ENCODE measurements at places on chromosomes 13 and 19. TPM values are rescaled to one million over a fixed set of nuclear protein-coding genes. Genes with fewer than 3 reads are reported as not detected.

DNA sequence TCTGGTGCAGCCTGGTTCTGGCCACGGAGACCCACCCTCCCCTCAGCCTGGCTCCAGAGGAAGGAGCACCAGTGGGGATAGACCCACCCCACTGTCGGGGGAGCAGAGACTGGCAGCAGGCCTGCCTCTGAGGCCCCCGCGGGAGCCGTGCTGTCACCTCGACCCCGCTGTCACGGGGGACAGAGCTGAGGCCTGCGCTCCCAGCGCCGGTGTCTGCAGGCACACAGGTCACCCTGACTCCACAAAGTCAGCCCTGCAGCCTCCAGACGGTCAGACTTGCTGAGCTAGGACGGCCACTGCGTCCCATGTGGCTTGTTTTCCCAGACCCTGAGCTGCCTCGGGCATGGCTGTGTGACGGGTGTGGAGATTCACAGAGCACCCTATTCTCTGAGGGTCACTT is 32.3 kb downstream of the GNG7 start:
- H3K36me3 ChIP-seq: no peaks in the 10 kb centered on the region
- H3K4me1 ChIP-seq: peaks cover 3% of the 10 kb centered on the region
- no peaks in the 10 kb centered on the region for H3K27me3 ChIP-seq
- no peak overlapping the region for H3K27ac ChIP-seq

- no peak for DNase-seq
- peaks cover 38% of the 10 kb centered on the region for H3K4me1 ChIP-seq
- no peak overlapping the region for H3K4me3 ChIP-seq
- no peak overlapping the region for H3K27ac ChIP-seq
Observed at GRCh38 chr13:41697578-41697977, 240.2 kb downstream of the RGCC start.

C2CD4C gene
- total RNA-seq: 7.1 TPM

DNA sequence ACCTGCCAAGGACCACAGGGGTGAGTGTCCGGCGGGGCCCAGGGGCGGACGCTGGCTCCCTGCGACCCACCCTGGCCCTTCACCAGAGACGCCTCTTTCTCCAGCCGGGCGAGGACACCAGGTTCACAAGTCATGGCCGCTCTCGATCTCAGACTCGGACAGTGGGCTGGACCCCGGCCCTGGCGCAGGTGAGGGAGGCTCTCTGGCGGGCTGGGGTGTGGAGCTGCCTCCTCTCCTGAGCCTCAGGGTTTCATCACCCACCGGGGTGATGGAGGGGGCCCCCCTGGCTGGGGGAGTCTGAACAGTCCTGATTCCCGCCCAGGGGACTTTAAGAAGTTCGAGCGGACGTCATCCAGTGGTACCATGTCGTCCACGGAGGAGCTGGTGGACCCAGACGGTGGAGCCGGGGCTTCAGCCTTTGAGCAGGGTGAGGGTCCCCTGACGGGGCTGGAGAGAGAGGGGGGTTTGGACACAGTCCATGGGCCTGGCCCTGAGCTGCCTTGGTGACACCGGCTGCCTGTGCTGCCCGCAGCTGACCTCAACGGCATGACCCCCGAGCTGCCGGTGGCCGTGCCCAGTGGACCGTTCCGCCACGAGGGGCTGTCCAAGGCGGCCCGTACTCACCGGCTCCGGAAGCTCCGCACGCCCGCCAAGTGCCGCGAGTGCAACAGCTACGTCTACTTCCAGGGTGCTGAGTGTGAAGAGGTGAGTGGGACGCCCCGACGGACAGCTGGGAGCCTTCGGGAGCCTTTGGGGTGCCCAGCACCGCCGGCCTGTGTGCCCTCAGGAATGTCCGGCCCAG is 13.6 kb downstream of the ARHGAP45 start:
- no peaks in the 10 kb centered on the region for H3K27me3 ChIP-seq
- H3K4me1 ChIP-seq: peaks cover 4% of the 10 kb centered on the region
- H3K27ac ChIP-seq: no peak overlapping the region
- no peak for DNase-seq
- H3K4me3 ChIP-seq: no peak overlapping the region

DNA sequence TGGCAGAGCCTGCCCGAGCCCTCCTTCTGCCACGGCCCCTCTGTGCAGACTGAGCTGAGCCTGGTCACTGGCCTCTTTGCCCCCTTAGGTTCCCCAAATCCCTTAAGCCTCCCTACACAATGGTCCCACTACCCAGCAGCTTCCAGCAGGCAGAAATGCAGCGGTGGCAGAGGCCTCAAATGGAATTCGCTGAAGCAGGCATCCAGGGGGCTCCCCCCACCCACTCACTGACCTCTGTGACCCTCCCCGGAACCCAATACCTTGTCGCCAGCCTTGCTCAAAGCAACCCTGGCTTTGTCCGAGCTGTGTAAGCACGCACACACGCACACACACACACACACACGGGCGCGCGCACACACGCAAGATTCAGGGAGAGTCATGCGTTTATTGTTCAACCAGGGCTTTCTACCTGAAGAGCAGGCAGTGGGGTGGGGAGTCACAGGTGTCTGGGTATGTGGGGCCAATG is at the start of gene LIM2:
Gene LIM2, minus strand, starts transcription at position 51 of the 466 bp plus-strand sequence. CDS start 531 bp downstream, outside the sequence.
- no peak for DNase-seq
- H3K4me3 ChIP-seq: no peak within 1 kb of the TSS
- H3K27ac ChIP-seq: no peak within 1 kb of the TSS
- no peaks in the 10 kb centered on the region for H3K4me1 ChIP-seq
- no peaks in the 10 kb centered on the region for H3K36me3 ChIP-seq

LYPD4 gene
- total RNA-seq: not detected

- H3K27me3 ChIP-seq: no peaks in the 10 kb centered on the region
- H3K27ac ChIP-seq: no peak overlapping the region
- no peak overlapping the region for H3K4me3 ChIP-seq
- DNase-seq: no peak
- H3K4me1 ChIP-seq: peaks cover 16% of the 10 kb centered on the region
Observed at GRCh38 chr19:12828494-12828893, 5.9 kb downstream of the RTBDN start.

ZNF737 gene
- total RNA-seq: not detected

MEIOSIN gene
- total RNA-seq: 2.1 TPM

GRCh38 chr13:80962173-80962572 is 621.2 kb upstream of the SPRY2 start:
- no peak overlapping the region for H3K27ac ChIP-seq
- no peak for DNase-seq
- no peaks in the 10 kb centered on the region for H3K36me3 ChIP-seq
- no peaks in the 10 kb centered on the region for H3K27me3 ChIP-seq
- H3K4me3 ChIP-seq: no peak overlapping the region

GRCh38 chr13:75153834-75154233 is 328.1 kb downstream of the TBC1D4 start:
- no peaks in the 10 kb centered on the region for H3K36me3 ChIP-seq
- H3K27ac ChIP-seq: no peak overlapping the region
- no peak for DNase-seq
- H3K4me3 ChIP-seq: no peak overlapping the region
- H3K27me3 ChIP-seq: no peaks in the 10 kb centered on the region

DNA sequence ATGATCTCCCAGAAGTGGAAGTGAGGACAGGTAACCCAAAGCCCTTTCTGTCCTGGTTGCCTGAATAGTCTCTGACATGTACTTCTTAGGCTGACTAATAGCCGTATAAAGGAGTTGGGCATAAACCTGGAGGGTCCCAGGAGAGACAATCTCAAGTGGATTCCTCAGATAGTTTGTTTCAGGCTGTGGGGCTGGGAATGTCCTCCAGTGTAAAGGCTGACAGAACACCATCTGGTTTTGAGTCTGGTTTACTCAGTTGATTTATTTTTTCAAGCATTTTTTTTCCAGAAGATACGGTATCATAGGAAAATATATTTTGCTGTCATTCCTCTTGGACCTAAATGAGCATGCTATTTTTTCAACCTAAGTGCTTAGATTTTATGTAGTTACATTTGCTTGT is 15.2 kb downstream of the HTR2A start:
- H3K27ac ChIP-seq: no peak overlapping the region
- no peak for DNase-seq
- no peaks in the 10 kb centered on the region for H3K4me1 ChIP-seq
- no peak overlapping the region for H3K4me3 ChIP-seq
- peaks cover 80% of the 10 kb centered on the region for H3K27me3 ChIP-seq

ANGPTL8 gene
- total RNA-seq: not detected

- no peak overlapping the region for H3K27ac ChIP-seq
- peaks cover 34% of the 10 kb centered on the region for H3K27me3 ChIP-seq
- no peaks in the 10 kb centered on the region for H3K4me1 ChIP-seq
- no peak overlapping the region for H3K4me3 ChIP-seq
- DNase-seq: no peak
Observed at GRCh38 chr13:25384758-25385410, 13.1 kb downstream of the ATP8A2 start.

DNA sequence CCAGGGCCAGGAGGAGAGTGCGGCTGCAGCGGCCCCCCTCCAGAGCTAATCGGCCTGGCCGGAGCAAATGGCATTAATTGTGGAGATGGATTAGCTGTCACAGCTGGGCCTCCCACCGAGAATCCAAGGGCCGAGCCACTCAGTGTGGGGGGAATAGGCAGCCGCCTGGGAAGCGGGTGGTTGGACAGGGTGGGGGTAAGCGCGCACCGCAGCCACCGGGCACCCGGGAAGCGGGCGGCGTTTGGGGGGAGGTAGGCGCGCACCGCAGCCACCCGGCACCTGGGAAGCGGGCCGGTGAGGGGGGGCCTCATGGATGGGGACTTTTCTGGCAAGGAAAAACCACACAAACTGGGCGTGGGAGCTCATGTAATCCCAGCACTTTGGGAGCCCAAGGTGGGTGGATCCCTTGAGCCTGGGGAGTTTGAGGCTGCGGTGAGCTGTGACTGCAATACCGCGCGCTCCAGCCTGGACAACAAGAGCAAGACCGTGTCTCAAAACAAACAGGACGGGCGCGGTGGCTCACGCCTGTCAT is 9.7 kb downstream of the R3HDM4 start:
- no peaks in the 10 kb centered on the region for H3K27me3 ChIP-seq
- DNase-seq: no peak
- H3K27ac ChIP-seq: no peak overlapping the region
- H3K36me3 ChIP-seq: peaks cover 6% of the 10 kb centered on the region
- peaks cover 20% of the 10 kb centered on the region for H3K4me1 ChIP-seq

DNA sequence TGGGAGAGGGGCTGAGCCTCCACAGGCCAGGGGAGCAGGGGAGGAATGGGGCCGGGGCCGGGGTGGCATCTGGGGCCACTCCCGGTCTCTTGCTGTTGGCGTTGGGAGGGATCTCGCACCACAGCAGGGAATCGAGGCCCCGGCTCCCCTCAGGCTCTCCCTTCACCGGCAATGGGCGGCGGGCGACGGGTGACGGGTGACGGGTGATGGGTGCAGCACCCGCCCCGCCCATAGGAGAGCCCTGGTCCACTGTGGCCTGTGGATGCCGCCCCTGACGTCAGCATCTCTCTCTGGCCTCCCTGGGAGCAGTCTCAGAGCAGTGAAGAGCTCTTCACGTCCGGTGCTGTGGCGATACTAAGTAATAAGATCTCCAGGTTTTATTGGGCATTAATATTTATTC is 133.6 kb downstream of the KDM4B start:
- H3K27me3 ChIP-seq: no peaks in the 10 kb centered on the region
- no peak overlapping the region for H3K27ac ChIP-seq
- no peak overlapping the region for H3K4me3 ChIP-seq
- H3K36me3 ChIP-seq: no peaks in the 10 kb centered on the region

- no peak overlapping the region for H3K4me3 ChIP-seq
- no peak overlapping the region for H3K27ac ChIP-seq
- DNase-seq: no peak
- no peaks in the 10 kb centered on the region for H3K27me3 ChIP-seq
Observed at GRCh38 chr19:5250127-5250659, 90.4 kb downstream of the PTPRS start.

DNA sequence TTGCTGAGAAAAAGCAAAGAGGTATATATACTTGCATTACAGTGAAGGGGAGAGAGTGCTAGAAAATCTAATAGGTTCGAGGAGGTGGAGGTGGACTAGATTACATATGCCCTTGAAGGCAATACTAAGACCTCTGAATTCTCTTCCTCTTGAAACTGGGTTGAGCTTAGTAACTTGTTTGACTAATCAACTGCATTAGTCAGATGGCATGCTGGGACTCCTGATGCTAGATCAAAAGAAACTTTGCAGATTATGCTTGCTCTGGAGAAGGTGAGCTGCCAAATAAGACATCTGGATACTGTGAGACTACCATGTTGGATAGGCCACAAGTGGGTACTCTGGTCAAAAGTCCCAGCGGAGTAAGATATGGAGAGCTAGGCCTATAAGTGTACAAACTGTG is 331.3 kb downstream of the KLF5 start:
- no peaks in the 10 kb centered on the region for H3K27me3 ChIP-seq
- H3K4me1 ChIP-seq: no peaks in the 10 kb centered on the region
- no peak overlapping the region for H3K27ac ChIP-seq
- DNase-seq: no peak
- no peaks in the 10 kb centered on the region for H3K36me3 ChIP-seq
- H3K4me3 ChIP-seq: no peak overlapping the region

Measured in HCT116 (cell line).